ENCODE measurements at places on chromosomes 2 and 18. TPM values are rescaled to one million over a fixed set of nuclear protein-coding genes. Genes with fewer than 3 reads are reported as not detected.
A peak's percentile ranks its signal among the peaks of the same experiment; 100 is the strongest.

- H3K27ac ChIP-seq = no peak overlapping the region
- H3K36me3 ChIP-seq = peaks cover 13% of the 10 kb centered on the region
- no peak for DNase-seq
- H3K4me3 ChIP-seq = no peak overlapping the region
These were observed 63.1 kb downstream of the SPOPL start for GRCh38 chr2:138564586-138565229.

DNA sequence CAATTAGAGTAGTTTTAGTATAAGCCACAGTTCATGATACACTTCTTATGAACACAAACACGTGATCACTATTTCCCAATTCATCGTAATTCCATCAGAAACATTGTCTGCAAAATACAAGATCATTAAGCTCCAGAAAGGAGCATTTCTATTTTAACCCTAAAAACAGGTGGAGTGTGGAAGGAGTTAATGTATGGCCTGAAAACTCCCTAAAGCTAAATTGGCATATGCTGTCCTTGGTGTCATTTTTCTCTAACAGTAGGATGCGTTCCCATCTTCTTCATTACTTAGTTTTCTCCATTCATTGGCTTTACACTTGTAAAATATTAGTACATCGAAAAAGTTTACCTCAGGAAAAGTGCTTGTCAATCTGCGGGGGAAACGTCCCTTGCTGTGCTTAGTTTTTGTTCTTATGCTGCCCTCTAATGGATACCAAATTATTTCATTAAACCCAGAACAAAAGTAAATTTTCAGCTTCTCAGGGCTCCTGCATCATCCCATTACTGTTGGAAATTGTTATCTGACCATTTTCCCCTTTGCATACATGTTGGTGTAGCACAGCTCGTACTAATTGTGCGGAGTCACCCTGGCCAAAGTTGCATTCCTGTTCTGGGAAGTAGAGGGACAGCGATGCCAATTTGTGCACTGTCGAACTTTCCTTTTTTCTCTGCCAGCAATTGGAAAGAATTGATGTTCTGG is 153.4 kb downstream of the GPD2 start:
- no peaks in the 10 kb centered on the region for H3K36me3 ChIP-seq
- peaks cover 3% of the 10 kb centered on the region for H3K4me1 ChIP-seq
- H3K27me3 ChIP-seq = no peaks in the 10 kb centered on the region
- no peak for DNase-seq

- peak; percentile 14 for DNase-seq
- H3K4me1 ChIP-seq = peaks cover 5% of the 10 kb centered on the region
- H3K4me3 ChIP-seq = no peak overlapping the region
- no peaks in the 10 kb centered on the region for H3K27me3 ChIP-seq
- no peak overlapping the region for H3K27ac ChIP-seq
- H3K36me3 ChIP-seq = no peaks in the 10 kb centered on the region
These were observed 20.9 kb upstream of the HK2 start for GRCh38 chr2:74812787-74813590.

DNA sequence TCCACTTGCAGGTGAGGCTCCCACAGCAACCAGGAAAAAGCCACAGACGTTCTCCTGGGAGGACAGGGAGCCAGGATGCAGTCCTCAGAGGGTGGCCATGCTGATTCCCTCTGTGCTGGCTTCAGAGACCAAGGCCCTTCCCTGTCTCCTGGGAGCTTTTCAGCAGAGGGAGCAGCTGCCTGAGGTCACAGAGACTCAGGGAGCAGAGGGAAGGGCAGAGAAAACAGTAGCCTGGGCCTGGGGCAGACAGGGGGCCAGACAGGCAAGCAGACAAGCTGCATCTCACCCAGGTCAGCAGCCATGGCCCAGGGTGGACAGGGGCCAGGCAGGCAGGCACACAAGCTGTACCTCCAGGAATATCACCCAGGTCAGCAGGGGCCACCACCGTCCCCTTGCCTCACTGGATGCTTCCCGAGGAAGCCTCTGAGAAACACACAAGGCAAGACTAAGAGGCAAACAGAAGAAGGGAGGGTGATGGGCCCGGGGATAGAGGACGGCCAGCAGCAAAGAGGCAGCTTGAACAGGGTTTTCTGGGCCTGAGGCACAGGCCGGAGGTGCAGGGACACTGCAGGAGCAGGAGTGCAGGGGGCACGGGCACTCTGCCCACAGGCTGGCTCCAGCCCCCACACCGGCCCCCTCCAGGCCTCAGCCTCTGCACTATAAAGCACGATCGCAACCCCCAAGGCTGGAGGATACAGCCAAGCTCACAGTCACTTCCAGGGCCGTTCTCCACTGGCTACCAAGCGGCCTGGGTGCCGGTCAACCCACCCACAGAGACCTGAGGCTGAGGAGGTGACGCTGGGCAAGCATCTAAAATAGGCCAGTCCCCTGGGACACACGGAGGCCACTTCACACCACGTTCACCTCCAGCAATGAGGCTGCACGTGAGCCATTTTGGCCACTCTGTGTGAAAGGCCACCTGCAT is 6.1 kb downstream of the SLC66A2 start:
- H3K4me1 ChIP-seq = peaks cover 55% of the 10 kb centered on the region
- no peak overlapping the region for H3K4me3 ChIP-seq
- no peak for DNase-seq
- no peak overlapping the region for H3K27ac ChIP-seq

TFCP2L1 gene
- 1.6 TPM for total RNA-seq

STON1 gene
- 170 TPM for total RNA-seq

All from esophagus muscularis mucosa (tissue), 4 donors.